Stimulated activated CD8-positive, alpha-beta memory T cell treated with anti-CD3 and anti-CD28 coated beads, Interleukin-2, amount 100 ng/mL, for 1 hour (primary cell): ENCODE measurements at places on chromosomes 13 and 19.

DNA sequence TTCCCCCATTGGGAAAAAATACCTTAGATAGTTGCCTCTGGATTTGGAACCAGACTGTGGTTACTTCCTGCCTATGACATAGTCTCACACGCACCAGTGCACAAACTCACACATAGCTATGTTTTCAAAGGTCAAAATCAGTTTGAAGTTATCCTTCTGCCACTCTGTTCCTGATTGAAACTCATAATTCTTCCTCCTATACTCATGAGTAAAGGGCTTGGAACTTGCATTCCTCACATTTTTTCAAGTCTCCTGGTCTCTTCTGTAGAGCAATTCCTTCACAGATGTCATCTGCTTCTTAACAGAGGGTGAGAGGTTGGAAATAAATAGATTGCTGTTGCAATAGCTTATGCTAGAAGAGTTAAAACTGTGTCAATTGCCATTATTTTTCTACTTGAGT is 18.6 kb upstream of the POSTN start:
- DNase-seq = no peak

DNA sequence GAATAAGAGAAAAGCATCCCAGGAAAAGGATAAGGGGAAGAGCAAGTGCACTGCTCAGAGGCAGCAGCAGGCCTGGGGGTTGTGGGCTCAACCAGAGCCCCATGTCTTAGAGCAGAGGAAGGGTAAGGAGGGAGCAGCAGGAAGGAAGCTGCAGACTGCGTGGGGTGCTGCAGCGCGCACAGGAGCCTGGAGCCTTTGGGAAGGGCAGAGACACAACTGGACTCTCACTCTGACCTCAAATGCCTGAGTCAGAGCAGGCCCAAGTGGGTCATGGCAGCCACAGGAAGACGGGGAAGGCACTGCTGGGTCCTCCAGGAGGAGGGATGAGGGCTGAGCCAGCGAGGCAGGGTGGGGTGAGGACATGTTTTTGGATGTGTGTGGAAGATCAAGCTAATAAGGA is 31.6 kb downstream of the SIGLEC7 start:
- no peak for DNase-seq

- peak; percentile 48 for DNase-seq
Observed at GRCh38 chr19:7868671-7869452, 5.3 kb downstream of the PRR36 start.

DNA sequence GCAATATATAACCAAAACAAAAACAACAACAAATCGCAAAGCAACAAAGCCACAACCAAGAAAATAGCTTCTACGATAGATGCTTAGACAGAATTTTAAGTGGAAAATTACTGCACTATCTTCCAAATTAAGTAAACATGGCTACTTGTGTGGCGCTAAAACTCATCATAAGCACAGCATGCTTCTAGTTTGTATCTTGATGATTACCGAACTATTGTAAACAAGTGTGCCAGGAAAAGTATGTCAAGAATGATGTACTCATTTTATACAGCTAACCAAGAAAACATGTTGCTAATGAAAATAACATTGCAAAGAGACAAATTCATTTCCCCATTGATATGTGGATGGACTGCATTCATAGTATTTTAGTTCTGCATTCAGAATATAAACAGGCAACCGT is 271.9 kb upstream of the GPC6 start:
- no peak for DNase-seq

GRCh38 chr19:45468159-45468651 is 409 bp downstream of the FOSB start:
- DNase-seq = no peak

GRCh38 chr13:105969761-105970160 is 565.7 kb downstream of the EFNB2 start:
- DNase-seq = no peak

GRCh38 chr19:12596485-12596884 is 14.1 kb downstream of the ZNF490 start:
- no peak for DNase-seq

GRCh38 chr19:39156326-39157230 is 31.0 kb downstream of the PAK4 start:
- no peak for DNase-seq

- no peak for DNase-seq
Observed at GRCh38 chr19:7516333-7516732, 430 bp downstream of the ZNF358 start.

DNA sequence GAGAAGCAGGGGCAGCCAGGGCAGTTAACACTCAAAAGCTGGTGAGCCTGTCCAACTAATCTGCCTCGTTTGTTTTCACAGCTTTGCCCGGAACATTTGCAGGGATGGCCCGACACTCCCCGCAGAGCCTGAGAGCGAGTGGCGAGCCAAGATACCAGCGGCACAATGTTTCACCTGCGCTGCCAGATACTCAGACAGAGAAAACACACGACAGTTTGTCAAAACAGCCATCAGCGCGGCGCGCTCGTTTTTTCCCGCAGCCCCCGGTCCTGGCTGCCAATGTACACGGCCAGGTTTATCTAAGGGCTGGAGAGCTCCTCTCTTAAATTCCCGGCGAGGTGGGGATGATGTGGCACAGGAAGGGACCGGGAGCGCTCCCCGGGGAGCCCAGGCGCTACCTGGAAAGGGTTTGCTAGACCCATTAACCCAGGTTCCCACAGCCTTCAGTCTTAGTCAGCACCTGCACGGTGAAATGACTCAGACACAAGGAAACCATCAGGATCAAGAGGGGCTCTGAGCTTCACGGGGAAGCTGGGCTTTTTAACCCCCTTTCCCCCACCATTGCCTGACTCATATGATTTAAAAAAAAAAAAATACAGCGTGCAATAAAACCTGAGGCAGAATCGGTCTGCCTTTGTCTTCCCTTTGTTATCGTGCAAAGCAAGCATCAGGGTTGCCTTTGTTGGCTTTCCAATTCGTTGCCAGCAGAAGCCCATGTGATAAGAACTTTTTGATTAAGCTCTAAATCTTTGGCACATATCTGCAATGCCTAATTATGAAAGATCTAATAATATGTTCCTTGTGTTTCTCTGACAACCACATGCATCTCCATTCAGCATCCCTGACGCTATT is 186.2 kb downstream of the EFNB2 start:
- no peak for DNase-seq

DNA sequence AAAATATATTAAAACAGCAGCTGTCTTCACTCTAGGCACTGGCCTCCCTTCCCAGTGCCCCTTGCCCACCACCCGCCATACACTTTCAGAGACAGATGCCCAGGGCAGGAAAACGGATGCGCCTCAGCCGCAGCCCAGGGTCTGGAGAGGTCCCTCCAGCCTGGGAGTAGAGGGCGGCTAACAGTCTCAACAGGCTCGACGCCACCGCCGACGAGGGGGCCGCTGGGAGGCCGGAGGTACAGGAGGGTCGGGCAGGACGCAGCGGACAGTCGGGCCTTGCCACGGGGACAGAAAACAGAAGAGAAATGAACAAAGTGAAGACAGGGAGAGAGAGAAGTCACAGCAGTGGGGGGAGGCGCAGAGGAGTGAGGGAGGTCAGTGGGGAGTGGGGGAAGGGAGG is 27.1 kb downstream of the C19orf47 start:
- no peak for DNase-seq

DNA sequence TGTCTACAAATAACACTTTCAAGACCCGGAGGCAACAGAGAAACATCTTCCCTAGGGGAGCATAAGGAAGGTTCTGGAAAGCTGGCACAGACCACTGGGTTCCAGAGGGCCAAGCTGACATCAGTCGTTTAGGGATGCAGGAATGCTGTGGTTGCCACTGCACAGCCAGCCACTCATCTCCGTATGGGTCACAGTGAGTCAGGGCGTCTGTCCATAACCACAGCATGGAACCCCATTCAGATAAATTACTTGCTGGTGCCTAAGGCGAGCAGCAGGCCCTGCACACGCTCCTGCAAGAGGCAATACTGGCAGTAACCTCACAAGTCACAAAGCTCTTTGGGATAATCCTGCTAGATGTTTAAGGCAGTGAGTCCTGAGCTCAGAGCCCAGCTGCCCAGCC is 140.9 kb upstream of the UBL3 start:
- DNase-seq = no peak
